ENCODE measurements at places on chromosomes 1 and 21.

- no peak for DNase-seq
Observed at GRCh38 chr1:111599781-111600693, 19.6 kb upstream of the RAP1A start.

DNA sequence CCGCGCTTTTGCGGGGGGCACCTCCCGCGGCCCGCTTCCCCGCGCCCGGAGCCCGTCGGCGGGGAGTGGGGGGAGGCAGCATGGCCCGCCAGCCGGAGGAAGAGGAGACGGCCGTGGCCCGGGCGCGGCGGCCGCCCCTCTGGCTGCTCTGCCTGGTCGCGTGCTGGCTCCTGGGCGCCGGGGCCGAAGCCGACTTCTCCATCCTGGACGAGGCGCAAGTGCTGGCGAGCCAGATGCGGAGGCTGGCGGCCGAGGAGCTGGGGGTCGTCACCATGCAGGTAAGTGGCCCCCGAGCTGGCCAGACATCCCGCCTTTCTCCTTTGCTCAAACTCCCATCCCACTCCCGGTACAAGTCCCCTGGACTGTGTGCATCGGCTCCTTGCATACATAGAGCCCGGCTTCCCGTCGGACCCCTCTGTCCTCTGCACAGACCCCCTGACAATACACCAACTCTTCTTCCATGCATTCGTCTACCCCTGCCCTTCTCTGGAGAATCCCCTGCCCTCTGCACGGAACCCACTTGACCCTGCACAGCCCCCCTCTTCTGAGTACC is 812 bp downstream of the CACHD1 start:
- no peak for DNase-seq

DNA sequence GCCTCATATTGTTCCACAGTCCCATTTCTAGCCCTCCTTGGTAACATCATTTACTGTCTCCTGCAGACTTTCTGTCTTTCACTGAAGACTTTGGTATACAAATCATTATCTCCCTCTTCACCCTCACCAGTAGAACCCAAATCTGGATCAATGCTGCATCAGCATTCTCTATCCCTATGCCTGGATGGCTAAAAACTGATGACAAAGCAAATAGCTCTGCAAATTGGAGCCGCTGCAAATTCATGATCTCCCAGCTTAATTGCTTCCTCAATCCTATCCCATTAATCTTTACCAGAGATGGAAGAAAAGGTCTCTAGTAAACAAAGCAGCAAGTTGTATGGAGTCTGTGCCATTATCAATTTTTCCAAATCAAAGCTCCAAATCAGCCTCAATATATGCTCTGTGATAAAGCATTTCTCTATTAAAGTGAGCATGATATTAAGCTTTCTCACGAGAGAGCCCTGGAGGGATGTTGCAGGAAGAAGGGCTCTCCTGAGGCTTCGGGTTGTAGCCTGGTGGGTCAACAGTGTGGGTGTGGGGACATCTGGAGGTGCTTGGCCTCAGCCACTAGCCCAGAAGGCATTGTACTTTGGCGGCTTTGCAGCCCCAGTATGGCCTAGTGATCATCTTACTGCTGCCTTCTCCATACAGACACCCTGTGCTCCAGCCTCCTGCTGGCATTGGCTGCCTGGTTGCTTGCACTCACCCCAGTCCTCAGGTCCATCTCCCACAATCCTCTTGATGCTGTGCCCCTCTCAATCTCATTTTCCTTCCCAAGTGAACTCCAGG is 46.2 kb upstream of the COL24A1 start:
- DNase-seq = no peak

DNA sequence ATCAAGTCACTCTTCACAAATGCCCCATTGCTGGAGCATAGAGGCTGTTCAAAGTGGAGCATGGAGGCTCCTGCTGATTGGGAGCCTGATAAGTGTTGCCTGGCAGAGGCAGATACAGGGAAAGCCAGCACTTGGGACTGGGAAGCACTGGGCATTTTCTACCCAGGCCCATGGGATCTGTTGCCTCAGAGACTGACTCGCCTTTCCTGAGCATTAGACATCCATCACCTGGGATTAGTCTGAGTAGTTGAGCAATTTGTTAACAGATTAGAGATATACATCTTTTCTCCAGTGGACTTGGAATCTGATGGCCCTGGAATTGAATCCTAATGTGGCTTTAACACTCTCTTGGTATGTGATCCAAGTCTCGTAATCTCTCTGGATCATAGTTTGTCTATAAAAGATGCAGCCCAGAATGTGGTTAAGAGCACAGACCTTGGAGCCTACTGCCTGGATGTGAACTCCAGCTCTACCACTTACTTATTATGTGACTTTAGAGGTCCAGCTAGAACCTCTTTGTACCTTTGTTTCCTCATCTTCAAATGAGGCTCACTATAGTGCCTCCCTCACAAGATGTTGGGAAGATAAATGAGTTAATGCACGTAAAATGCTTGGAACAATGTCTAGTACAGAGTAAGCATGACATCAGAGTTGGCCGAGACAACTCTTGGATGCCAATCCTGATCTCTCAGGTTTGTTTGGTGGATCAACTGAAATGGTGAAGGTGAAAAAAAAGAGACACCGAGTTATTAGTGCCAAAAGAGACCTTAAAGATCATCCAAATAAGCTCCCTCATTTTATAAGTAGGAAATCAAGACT is 38.3 kb upstream of the NRDC start:
- no peak for DNase-seq

GRCh38 chr1:118223426-118223825 is 38.4 kb upstream of the SPAG17 start:
- peak; percentile 48 for DNase-seq

- DNase-seq = no peak
Observed at GRCh38 chr1:220123889-220124288, 30.0 kb downstream of the IARS2 start.

- DNase-seq = no peak
Observed at GRCh38 chr1:182301026-182301436, 90.6 kb downstream of the GLUL start.

DNA sequence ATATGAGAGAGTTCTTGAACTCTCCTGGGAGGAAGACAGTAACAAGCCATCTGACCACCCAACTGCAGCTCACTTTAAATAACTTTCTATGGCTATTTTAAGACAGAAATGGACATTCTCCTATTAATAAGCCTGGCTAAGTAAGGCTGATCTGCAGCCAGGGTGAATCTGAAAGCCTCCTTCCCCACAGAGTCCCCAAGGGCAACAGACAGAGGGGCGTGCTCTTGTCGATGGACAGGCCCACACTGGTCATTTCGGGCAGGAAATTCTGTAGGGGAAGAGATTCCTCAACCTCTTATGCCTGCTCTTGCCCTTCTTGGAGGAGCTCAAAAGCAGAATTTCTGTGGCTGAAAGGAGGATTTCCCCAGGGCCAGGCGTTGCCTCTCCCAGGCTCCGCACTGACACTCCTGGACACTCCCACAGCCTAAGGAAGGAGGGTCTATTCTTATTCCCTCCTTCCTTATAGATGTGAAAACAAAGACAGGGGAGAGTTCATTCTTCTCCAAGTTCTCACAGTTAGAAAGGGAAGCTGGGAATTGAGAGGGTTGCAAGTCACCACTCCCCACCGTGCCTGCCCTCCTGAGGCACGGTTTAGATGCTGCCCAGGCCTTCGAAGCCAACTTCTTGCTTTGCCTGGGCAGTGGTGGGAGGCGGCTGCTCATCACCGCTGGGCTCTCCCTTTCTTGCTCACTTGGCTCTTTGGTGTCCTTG is 17.9 kb upstream of the KANK4 start:
- DNase-seq = no peak

DNA sequence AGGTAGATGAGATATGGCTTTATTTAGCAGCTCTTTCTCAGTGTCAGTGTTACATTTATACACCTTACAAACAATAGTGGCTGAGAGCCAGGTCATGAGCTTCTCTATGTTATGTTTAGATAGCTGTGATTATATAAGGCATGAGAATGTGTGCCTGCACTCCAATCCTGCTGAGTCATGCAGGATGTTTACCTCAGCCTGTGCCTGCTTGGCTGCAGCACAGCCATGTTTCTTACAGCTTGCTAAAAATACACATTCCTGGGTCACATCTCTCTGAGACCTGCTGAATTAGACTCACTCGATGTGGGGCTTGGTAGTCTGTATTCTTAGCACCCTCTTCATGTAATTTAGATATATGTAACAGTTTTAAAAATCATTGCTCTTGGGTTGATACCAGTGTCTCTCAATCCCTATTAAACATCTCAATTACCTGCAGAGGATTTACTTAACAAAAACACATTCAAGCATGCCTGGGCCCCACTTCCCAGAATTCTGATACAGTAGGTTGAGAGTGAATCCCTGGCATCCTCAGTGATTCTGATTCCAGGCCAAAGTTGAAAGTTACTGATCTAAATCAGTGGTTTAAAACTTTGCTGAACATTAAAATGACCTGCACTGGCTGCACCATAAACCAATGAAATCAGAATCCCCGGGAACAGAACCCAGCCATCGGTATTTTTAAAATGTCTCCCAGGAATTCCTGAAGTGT is 107.5 kb downstream of the GDAP2 start:
- DNase-seq = no peak

GRCh38 chr1:55363268-55363667 is 148.1 kb upstream of the USP24 start:
- no peak for DNase-seq

- no peak for DNase-seq
Observed at GRCh38 chr1:47189844-47190508, at the start of gene PDZK1IP1. Gene PDZK1IP1 (minus strand): TSS chr1:47190036. CDS start chr1:47189932, 104 bp downstream.

DNA sequence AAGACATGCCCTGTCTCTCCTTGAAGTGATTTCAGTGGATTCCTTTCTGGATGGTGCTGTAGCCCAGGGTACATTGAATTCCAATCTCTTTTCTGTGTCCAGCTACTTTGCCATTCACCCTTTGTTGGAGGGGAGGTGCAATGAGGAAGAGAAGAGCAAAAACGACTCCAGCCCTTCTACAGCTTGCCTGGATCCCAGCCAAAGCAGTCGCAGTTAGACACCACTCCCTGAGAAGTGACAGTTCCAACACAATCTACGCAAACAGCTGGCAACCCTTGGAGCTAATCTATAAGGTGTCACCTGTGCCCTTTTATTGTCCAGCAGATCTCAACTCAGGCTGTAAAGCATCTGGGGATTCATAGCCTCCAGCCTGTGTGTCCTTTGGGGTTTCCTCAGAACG is 4.6 kb downstream of the CD244 start:
- no peak for DNase-seq

DNA sequence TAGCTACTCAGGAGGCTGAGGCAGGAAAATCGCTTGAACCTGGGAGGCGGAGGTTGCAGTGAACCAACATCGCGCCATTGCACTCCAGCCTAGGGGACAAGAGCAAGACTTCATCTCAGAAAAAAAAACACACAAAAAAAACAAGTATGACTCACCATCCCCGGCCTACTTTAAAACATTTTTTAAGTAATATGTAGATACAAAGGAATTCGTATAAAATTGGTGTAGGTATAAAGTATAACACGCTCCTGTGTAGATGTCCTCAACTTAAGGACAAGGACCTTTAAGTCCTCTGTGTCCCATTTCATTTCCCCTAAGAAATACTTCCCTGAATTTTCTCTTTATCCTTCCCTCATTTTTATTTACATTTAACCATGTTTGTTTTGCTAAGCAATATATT is 73.4 kb upstream of the PKN2 start:
- DNase-seq = no peak

DNA sequence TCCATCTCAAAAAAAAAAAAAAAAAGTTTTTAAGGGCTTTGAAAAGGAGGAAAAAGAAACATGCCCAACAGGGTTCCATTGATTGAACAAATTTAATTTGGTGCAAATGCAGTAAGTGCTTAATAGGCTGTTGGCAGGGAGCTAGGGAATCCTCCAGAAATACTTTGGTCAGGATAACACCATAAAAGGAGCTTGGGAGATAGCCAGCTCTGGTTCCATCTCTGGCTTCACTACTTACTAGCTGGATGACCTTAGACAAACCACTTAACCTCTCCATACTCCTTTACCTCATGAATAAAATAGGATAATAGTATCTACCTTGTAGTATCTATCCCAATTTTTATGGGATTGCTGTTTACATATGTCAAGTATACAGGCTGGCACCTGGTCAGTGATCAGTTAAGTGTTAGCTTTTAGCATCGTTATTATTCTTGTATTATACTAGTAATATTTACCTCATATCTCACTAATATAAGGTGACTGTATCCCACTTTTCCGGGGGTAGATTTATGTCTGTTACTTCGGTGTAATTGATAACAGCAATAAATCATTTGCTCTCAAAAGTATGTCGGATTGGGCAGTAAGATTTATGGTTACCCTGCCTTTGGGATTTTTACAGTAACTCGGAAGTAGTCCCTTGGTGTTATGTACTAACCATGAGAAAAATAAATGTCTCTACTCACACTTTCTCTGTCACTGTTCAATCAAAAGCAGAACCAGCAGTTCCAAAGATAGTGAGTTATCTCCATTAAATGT is 36.4 kb downstream of the BTG3 start:
- DNase-seq = no peak

DNA sequence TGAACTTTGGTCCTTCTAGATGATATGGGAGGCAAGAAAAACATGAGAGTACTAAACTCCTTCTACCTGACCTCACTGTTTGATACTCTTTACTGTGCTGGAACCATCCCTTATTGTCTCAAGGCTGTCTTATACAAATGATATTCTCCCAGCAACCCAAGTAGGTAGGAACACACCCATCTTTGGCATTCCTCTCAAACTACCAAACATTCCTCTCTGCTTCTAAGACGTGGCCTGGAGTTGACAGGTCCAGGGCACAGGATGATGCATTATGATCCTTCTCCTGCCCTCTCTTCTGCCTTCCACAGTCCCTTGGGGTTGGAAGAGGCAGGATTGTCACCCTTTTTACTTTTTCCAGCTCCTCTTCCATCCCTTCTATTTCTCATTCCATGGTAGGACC is 90.5 kb downstream of the SPATA17 start:
- DNase-seq = no peak
